ENCODE measurements at places on chromosomes 1 and 21. TPM values are rescaled to one million over a fixed set of nuclear protein-coding genes. Genes with fewer than 3 reads are reported as not detected.

The MROH9 gene
- total RNA-seq: 3.9 TPM

The ARHGAP29 gene
- total RNA-seq: 45.9 TPM

The OR2T35 gene
- not detected for total RNA-seq

The PRUNE1 gene
- total RNA-seq: 29.1 TPM

The ZNF670 gene
- total RNA-seq: 2.0 TPM

The RSBN1 gene
- total RNA-seq: 18.9 TPM

The C4BPB gene
- total RNA-seq: 0.90 TPM

The DCAF8 gene
- 186 TPM for total RNA-seq

The HAPLN2 gene
- total RNA-seq: 12.9 TPM

The ANXA9 gene
- 12.2 TPM for total RNA-seq

The OR2T11 gene
- not detected for total RNA-seq

The RIPPLY3 gene
- total RNA-seq: not detected

The PSMB4 gene
- 267 TPM for total RNA-seq

The IRF6 gene
- total RNA-seq: 1.8 TPM

The SGIP1 gene
- total RNA-seq: 14.7 TPM

The CDK18 gene
- total RNA-seq: 5.1 TPM

The NEGR1 gene
- total RNA-seq: 46.9 TPM

The MPZ gene
- total RNA-seq: 1,761 TPM

The PLEKHO1 gene
- 38.3 TPM for total RNA-seq

The RHCE gene
- total RNA-seq: not detected

The TNFRSF1B gene
- 62.1 TPM for total RNA-seq

The CLEC20A gene
- total RNA-seq: not detected

The RIMS3 gene
- total RNA-seq: 4.0 TPM

The GRHL3 gene
- not detected for total RNA-seq

The PSEN2 gene
- 30.8 TPM for total RNA-seq

The PLCH2 gene
- 0.30 TPM for total RNA-seq

The C1QC gene
- total RNA-seq: 209 TPM

The UBE2U gene
- not detected for total RNA-seq

The SYT11 gene
- 54.2 TPM for total RNA-seq

The MMEL1 gene
- total RNA-seq: not detected

The FAM89A gene
- 11.1 TPM for total RNA-seq

The TFF2 gene
- total RNA-seq: not detected

The NBPF4 gene
- total RNA-seq: not detected

The SFPQ gene
- total RNA-seq: 266 TPM

The DR1 gene
- 31.6 TPM for total RNA-seq

The CENPF gene
- total RNA-seq: 1.2 TPM

The HJV gene
- total RNA-seq: not detected

The CLCNKB gene
- total RNA-seq: 3.1 TPM
